Stimulated activated CD4-positive, alpha-beta T cell treated with anti-CD3 and anti-CD28 coated beads, Interleukin-12 subunit alpha, Interleukin-12 subunit beta, amount 100 ng/mL, for 48 hours (primary cell): ENCODE measurements at places on chromosomes 1 and 21.

DNA sequence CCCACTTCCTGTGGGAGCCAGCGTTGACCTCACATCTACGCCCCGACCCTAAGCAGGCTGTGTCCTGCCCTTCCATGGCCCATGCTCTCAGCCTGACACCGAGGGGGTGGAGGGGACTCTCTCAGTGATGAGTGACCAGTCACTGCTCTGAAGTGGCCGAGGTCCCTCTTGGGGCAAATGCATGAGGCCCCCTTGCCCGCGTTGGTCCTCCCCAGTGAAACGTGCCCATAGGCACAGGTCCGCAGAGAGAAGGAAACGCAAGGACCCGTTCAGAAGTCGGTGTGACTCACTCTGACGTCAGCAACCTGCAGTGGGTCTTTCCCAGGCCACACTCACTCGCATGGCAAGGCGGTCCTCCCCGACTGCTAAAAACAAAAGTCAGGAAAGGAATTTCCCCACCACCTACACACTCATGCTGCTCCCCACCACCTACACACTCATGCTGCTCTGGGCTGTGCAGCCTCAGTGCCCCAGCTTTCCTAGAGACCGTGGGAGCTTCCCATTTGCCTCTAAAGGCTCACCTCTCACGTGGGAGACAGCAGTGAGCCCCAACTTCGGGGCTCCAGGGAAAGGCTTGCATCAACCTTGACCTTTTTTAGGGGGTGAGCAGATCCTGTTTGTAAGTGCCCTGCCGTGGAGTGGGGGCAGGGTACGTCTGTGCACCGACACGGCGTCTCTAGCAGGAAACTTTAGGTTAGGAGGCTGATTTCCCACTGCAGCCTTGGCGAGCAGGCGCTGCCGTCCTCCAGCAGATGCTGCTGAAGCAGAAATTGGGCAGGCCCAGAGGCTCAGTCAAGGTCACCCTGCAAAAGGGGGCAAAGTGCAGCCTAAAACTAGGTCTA lies 11.4 kb downstream of the UBASH3A start:
- peak; percentile 95 for DNase-seq

DNA sequence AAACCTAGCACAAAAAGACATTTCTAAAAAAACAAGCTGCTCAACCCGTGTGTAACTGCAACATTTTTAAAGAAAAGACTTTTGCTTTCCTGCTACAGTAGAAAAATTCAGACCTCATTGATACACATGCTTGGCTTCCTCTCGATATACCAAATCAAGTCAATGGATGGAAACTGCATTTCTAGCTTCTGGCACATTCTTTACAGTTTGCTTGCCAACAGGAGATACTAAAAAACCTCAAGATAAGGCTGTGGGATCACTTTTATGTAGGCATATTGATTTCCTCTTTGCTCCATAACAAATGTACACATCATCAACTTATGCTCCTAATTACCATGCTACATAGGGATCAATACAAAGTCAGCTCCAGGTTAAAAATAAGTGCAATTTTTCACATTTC lies 178.4 kb downstream of the SIPA1L2 start:
- DNase-seq: no peak

GRCh38 chr1:115168026-115168425 lies 78.7 kb upstream of the TSPAN2 start:
- DNase-seq: no peak

DNA sequence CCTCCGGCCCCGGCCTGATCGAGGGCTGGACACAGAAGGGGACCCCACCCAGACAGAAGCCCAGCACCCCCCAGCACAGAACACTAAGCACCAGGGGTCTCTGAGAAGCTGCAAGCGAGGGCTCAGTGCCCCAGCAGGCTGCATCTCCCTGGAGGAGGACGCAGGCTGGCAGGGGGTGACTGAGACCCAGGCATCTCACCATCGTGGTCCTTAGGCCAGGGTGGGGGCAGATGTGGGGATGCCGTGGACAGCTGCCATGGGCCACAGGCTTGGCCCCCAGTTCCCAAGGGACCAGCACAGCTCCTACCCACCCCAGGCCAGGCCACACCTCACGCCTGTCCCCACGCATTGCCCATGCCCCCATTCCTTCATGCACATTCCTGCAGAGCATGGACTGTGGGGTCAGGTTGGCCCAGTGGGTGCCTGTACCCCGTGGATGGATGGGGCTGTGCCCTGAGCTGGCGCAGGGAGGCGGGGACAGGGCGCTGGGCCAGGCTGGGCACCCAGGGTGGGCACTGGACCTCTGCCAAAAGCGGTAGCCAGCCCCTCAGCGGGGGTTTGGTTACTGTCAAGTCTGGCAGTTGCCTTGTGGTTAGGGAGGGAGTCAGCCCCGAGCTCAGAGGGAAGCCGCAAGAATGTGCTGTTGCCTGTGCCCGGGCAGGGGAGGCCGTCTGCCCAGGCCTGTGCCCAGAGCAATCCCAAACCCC lies 61.5 kb downstream of the ARHGEF16 start:
- no peak for DNase-seq

DNA sequence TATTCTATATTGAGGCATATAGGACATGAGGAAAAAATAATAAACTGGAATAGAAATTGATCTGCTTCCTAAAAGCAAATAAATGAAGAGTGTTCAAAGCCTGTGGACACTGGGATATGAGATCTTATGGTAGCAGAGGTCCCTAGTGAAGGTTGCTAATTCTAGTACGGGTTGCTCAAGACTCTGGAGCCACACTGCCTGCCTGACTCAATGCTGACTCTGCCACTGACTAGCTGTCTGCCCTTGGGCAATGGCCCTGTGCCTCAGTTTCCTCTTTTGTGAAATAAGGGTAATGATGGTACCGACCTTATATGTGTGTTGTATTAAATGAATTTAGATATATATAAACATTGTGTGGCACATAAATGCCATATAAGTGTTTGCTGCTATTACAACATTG lies 59.0 kb upstream of the C1orf53 start:
- DNase-seq: no peak
